ENCODE measurements at places on chromosomes 12 and 14. TPM values are rescaled to one million over a fixed set of nuclear protein-coding genes. Genes with fewer than 3 reads are reported as not detected.

C12orf54 gene
- 2.0 TPM for total RNA-seq

CYP27B1 gene
- 0.42 TPM for total RNA-seq

GRCh38 chr14:54737132-54737711 lies 165.4 kb downstream of the GCH1 start:
- peaks cover 32% of the 10 kb centered on the region for H3K4me1 ChIP-seq
- H3K27ac ChIP-seq: peak overlapping the region; percentile 65
- no peaks in the 10 kb centered on the region for H3K27me3 ChIP-seq
- no peak overlapping the region for H3K4me3 ChIP-seq
- H3K36me3 ChIP-seq: peaks cover 6% of the 10 kb centered on the region

DNA sequence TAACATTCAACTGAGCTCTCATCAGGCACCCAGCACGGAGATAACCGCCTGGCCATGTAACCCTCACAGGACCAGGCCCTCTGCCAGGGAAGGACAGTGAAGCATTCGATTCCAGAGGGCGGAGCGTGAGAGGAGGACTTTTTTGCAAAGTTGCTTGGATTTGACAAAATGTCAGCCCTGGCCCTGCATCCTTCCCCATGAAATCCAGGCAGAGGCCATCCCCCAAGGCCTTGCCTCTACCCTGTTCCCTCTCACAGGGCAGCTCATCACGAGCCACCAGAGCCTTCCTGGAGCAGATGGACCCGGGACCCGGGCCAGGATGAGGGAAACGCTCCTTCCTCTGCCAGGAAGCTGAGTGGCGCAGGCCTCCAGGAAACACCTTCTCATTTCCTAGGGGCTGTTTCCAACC lies 17.0 kb downstream of the CAMKK2 start:
- H3K27ac ChIP-seq: no peak overlapping the region
- peaks cover 5% of the 10 kb centered on the region for H3K36me3 ChIP-seq
- H3K4me3 ChIP-seq: peak overlapping the region; percentile 15
- no peaks in the 10 kb centered on the region for H3K4me1 ChIP-seq

- peaks cover 3% of the 10 kb centered on the region for H3K36me3 ChIP-seq
- no peaks in the 10 kb centered on the region for H3K27me3 ChIP-seq
- no peak for DNase-seq
- no peak overlapping the region for H3K27ac ChIP-seq
- no peak overlapping the region for H3K4me3 ChIP-seq
These were observed 30.5 kb downstream of the CEP83 start for GRCh38 chr12:94429191-94429590.

DNA sequence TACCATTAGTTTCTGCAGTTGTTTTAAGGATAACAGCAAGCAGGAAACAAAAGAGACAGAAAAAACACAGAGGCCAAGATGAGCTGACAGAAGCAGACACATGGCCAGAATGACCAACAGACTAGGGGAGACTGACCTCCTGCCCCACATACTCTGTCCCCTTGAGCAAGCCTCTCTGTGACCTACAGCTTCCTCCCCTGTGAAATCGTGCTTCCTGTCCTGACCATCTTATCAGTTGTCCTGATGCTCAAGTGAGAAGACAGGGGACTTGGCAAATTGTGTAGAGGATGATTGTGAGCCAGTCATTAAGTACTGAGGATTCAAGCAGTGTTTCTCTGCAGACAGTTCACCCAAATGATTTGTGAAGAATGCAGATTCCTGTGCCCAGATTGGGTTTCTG lies 229.0 kb downstream of the SLC41A2 start:
- H3K27me3 ChIP-seq: no peaks in the 10 kb centered on the region
- no peak overlapping the region for H3K27ac ChIP-seq
- H3K4me1 ChIP-seq: no peaks in the 10 kb centered on the region
- no peak overlapping the region for H3K4me3 ChIP-seq
- DNase-seq: no peak

GRCh38 chr14:105534586-105534985 lies 8.2 kb downstream of the TMEM121 start:
- DNase-seq: no peak
- no peaks in the 10 kb centered on the region for H3K36me3 ChIP-seq
- H3K4me1 ChIP-seq: no peaks in the 10 kb centered on the region
- H3K4me3 ChIP-seq: no peak overlapping the region

DNA sequence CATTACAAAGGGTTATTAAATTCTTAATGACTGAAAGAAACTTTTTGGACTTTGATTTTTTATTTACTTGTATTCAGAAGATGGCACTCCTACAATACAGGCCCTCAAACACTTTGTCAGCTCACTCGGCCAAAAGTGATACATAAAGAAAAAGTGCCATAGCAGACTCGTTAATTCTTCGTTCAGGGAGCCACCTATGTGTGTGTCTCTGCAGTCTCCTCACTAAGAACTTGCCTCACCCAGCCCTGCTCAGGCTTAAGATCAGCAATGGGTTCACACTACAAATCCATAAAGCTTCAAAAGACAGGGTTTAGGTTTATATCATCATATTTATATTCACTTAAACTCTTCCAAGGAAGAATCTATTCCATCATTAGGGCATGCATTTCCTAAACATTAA lies 11.5 kb downstream of the DCP1B start:
- no peak overlapping the region for H3K4me3 ChIP-seq
- H3K27me3 ChIP-seq: no peaks in the 10 kb centered on the region
- no peak for DNase-seq
- no peaks in the 10 kb centered on the region for H3K36me3 ChIP-seq
- H3K27ac ChIP-seq: no peak overlapping the region

DNA sequence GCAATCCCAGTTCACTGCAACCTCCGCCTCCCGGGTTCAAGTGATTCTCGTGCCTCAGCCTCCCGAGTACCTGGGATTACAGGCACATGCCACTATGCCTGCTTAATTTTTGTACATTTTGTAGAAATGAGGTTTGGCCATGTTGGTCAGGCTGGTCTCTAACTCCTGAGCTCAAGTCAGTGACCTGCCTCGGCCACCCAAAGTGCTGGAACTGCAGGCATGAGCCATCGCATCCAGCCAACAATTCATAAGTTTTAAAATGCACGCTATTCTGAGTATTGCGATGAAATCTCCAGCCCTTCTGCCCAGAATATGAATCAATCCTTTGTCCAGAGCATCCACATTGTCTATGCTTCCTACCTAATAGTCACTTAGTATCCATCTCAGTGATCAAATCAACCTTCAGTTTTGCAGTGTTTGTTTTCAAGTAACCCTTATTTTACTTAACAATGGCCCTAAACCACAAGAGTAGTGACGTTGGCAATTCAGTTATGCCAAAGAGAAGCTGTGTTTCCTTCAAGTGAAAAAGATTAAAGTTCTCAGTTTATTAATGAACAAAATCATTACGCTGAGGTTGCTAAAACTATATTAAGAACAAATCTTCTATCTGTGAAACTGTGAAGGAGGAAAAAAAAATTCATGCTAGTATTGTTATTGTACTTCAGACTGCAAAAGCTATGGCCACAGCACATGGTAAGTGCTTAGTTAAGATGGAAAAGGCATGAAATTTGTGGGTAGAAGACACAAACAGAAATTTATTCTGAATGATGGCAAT lies 11.0 kb downstream of the GCH1 start:
- H3K27me3 ChIP-seq: no peaks in the 10 kb centered on the region
- H3K4me3 ChIP-seq: no peak overlapping the region
- no peaks in the 10 kb centered on the region for H3K36me3 ChIP-seq
- no peak overlapping the region for H3K27ac ChIP-seq

DNA sequence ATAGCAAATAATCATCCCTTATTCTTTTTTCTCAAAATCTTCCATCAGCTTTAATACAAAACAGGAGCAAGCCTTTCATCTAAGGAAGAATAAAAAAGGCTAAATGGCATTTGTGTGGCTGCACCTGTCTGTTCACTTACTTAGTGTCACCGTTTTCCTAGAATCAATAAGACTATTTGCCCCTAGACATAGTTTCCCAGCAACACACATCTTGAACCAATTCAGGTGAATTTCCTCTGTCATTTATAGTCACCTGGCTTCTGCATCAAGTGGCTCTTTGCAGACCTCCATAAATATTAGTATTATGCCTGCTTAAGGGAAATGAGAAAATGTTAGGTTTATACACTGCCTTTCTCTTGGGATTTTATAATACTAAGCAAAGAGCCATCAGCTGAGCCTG lies 17.4 kb upstream of the GCH1 start:
- DNase-seq: no peak
- H3K36me3 ChIP-seq: no peaks in the 10 kb centered on the region
- no peak overlapping the region for H3K4me3 ChIP-seq

DNA sequence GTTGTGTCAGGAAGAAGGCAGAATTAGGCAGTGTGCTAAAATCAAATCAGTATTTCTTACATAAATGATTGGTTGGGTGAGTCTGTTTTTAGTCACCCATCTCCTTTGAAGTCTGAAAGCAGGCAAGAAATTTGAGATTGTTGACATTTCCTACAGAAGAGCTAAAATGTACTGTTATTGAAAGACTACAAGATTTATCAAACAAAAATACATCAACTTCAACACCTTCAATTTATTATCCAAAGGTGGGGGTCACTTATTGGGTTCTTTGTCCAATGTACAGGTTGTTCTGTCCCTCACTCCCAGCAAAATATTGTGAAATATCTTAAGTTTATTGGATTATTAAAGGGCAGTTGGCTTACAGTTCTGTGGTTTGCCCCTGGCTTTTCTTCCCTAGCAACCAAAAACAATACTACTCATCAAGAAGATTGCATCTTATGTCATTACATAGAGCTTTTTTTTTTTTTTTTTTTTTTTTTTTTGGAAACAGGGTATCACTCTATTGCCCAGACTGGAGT lies 20.6 kb upstream of the PKP2 start:
- no peak overlapping the region for H3K27ac ChIP-seq
- no peaks in the 10 kb centered on the region for H3K4me1 ChIP-seq
- DNase-seq: no peak
- no peaks in the 10 kb centered on the region for H3K27me3 ChIP-seq
